ENCODE measurements at places on chromosomes 13 and 19.
A peak's percentile ranks its signal among the peaks of the same experiment; 100 is the strongest.

- no peak for DNase-seq
These were observed 748 bp downstream of the RAB4B start for GRCh38 chr19:40778706-40779284.

GRCh38 chr19:39155114-39155700, 29.6 kb downstream of the PAK4 start:
- no peak for DNase-seq

DNA sequence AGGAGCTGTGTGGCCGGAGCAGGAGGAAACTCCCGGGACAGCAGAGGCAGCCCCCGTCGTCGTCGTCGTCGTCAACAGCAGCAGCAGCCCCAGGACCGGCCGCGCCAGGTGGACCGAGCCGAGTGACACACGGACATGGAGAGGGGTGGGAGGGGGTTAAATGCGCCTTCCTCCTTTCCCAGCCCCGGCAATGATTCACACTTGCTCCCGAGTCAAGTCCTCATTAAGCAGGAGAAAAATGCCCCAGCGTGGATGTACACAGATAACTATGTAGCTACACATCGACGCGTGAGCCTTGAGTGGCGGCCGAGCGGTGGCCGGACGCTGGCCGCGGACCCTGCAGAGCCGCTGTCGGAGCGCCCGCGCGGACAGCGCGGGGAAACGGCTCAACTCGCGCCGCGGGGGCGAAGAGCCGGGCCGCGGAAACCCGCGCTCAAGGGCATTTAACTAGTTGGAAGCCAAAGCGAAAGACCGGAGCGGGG, 645 bp downstream of the UBL3 start:
- DNase-seq: no peak

DNA sequence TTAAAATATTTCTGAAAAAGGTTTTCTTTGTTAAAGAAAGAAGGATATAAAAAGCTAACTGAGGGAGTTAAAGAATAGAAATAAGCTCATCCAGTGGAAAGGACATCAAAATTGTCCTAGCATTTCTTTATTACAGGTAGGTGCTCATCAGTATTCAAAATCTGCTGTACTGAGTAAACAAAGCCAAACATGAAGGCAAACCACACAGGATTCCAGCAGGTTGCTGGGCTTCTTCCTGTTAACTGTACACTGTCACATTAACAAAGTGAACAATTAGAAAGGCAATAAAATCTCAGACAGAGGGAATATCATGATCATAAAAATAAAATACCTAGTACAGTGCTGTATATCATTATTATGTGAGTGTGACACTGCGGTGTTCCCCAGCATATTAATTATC, 1541.0 kb downstream of the SLITRK5 start:
- no peak for DNase-seq

GRCh38 chr13:99991828-99992775, 10.5 kb downstream of the ZIC2 start:
- DNase-seq: no peak

DNA sequence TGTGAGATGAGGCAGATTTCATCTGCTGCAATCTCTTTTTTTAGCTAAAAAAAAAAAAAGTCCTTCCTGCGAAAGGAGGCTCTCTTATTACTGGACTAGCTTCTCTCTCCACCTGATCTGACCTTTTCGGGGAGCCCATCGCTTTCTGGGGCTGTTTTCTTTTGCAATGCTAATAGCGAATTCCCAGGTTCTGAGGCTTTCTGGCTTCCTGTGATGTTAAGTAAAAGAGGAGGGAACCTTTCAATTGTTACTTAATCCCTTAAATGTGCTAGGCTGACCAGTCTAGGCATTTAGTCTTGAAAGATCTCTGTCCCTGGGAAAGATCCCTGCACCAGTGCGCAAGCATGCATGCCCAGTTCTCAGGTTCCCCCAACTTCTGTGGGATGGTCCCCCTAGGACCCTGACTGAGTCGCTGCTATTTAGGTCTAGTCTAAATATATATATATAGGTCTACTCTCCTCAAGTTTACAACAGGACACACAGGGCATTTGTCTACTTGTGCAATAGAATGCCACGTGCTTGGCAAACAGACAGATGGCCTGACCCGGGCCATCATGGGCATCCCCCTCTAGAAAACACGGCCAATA, 224.7 kb downstream of the ZNF536 start:
- DNase-seq: no peak

DNA sequence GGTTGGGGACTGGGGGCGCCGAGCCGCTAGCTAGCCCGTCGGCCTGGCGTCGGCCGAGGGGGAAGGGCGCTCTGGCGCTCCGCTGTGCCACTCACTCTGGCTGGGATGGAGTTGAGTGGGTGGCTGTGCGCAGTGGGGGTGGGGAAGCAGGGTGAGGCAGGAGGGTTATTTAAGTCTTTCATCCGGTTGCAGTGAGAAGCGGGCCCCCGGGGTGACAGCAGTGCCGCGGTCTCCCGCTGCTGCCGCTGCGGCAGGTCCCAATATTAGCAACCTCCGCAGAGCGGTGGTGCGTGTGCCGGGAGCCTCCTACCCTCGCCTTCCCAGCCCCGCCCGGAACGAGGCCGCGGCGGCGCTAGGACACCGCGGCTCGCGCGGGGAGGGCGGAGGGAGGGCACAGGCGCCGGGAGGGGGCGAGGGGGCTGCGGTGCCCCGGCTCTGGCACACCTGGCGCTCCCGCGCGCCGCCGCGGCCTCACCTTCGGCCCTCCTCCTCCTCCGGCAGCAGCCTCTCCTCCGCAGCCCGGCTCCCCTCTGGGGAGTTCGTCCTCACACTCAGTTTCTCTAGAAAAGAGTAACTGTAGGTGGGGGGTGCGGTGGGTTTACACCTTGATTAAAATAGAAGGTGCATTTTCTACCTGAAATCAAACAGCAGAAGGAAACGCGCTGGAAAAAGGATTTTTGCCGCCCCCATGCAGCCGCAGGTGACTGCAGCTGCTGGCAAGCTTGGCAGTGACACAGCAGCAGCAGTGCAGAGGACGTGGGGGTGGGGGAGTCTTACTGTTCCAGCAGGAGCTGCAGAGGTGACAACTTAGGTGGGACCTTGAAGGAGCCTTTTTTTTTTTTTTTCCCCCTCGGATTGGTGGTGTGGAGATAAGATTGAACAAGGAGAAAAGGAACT, 4.5 kb downstream of the FGF9 start:
- peak; percentile 70 for DNase-seq

DNA sequence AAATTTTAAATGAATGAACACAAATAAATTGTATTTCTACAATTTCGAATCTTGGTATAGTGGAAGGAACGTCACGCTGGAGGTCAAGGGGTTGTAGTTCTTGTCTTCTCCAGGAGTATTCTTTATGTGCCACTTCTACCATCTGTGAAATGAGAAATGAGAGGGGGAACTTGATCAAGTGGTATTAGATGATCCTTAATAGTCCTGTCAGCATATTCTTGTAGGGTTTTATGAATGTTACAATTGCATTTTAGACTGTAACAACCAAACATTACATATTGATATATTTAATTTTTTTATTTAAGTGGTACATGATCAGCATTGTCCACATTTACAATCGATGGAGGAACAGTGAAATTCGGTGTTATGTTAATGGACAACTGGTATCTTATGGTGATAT, 113.6 kb downstream of the NBEA start:
- DNase-seq: no peak

GRCh38 chr13:109707742-109708617, 78.4 kb downstream of the IRS2 start:
- DNase-seq: no peak

- no peak for DNase-seq
These were observed 9.9 kb downstream of the FRY start for GRCh38 chr13:32041429-32041828.

GRCh38 chr13:39670445-39670844, 15.0 kb downstream of the COG6 start:
- no peak for DNase-seq

DNA sequence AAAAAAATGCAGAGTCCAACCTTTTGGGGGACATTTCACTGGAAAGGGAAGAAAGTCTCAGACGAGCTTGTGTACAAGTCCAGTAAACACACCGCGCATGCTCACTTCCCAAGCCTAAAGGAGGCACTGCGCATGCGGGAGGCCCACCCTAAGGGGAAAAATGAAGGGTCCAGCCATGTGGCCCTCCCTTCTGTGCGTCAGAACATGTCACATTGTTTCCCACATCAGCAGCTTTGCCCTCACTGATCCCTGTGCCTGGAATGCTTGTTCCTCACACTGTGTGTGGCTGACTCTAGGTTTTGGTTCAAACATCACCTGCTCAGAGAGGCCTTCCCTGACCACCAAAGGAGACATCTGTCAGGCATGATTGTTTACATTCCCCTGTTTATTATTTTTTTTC, 4.4 kb downstream of the ELSPBP1 start:
- DNase-seq: no peak

DNA sequence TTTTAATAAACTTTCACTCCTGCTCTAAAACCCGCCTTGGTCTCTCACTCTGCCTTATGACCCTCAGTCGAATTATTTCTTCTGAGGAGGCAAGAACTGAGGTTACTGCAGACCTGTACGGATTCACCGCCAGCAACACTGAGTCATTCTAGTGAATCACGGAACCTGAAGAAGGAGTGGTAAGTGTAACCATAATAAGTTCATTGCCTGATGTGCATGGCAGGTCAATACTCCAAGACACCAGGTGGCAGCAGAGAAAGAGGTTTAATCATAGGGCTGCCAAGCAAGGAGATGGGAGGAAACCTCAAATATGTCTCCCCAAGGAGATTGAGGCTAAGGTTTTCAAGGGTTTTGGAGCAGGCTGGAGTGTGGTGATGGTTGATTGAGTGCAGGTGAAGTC, 204.3 kb upstream of the IPO5 start:
- no peak for DNase-seq

DNA sequence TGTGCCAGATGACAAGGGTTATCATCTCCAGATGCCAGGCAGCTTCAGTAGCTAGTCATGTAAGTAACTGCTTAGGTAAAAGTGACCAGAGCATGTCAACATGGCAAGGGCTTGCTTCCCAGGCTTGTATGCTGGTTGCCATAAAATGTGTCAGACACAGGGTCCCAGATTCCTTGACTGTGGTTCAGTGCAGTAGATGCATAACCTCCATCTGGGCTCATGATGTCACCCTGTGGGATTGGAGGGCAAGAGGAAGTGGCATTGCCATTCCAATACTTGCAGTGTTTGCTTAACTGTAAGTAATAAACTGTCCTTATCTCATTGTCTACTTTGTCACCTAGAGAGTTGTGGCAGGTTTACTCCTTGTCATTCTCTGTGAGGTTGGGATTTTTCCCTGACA, 226.8 kb downstream of the PCDH17 start:
- DNase-seq: no peak

GRCh38 chr19:49114630-49115363, 627 bp downstream of the LIN7B start:
- DNase-seq: peak; percentile 55

DNA sequence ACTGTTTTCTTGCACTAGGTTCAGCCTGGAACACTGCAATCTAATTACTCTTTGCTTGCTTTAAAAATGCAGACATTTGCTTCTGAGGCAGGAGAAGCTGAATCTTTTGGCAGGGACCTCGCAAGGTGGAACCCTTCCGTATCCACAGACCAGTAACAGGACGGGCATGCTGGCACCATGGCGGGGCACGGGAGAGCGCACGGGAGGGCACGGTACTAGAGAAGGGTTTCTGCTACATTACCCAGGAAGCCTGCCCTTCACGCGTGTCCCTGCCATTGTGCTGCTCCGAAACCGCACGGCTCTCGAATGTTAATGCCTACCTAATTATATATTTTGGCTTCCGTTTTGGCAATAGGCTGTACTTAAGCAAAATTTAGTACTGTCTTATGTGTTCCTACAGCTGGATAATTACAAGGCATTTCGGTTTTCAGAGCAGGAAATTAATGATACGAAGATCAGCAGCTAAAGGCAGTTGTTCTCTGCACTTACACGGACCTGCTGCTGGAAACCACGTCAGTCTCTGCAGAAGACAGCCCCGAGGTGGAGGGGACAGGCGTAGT, 430.4 kb downstream of the IRS2 start:
- no peak for DNase-seq

DNA sequence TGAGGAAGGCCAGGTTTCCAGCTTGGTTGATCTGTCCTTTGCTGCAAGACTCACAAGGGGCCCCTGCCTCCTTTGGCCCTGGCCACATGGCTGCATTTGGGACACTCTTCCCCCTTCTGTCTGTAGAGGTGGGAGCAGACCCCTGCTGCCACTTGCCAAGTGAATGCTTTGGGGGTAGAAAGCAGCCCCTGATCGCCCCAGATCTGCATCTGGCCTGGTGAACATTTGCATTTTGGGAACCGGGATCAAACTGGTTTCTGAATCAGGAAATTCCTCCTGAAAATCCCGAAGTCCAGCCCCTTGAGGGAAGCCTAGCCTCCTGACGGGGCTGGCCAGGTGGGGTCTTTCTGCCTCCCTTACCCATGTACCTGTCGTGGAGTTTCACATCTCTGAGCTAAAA, 14.9 kb downstream of the DPF1 start:
- DNase-seq: no peak

DNA sequence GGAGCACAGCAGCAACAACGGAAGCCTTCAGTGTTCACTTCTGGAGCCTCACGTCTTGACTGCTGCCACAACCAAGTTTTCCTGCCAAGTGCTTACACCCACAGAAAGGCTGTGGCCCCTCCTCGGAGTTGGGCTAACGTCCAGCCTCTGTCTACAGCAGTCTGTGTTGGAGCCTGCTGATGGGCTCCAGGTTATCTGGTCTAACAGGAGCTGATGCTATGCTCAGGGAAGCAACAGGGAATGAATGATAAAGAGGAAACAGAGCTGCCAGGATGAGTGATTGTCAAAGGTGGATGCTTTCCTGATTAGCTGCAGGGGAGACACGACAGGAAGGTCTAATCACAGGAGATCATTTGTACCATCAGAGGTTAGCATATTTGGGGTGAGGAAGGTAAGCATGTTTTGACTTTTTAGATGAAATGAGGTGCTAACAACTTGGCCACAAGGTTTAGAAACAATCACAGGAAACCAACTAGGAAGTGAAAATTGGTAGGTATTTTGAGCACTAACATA, 53.8 kb upstream of the RCBTB2 start:
- no peak for DNase-seq

DNA sequence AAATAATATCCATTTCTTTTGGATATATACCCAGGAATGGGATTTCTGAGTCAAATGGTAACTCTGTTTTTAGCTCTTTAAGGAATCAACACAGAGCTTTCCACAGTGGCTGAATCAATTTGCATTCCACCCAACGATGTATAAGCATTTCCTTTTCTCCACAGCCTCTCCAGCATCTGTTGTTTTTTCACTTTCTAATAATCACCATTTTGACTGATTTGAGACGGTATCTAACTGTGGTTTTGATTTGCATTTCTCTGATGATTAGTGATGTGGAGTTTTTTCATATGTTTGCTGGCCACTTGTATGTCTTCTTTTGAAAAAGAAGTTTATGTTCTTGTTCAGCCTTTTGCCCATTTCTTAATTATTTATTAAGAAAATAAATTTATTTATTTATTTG, 352.2 kb upstream of the OBI1 start:
- DNase-seq: no peak

DNA sequence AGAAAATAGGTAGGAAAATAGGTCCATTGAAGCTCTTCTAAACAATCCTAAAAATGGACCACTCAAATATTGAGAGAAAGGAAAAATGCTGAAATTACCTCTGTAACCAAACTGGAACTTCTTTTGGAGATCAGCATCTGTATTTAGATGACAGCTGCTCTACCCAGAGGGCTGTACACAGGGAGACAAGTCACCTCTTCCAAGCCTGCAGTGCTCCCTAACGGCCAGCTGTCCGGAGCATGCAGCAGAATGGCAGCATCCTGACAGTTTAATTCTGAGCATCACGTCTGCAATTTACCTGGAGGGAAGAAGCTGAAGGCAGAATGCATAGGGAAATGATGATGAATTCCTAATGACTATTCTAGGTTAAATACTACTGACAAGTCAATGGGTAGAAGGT, 62.8 kb upstream of the DIAPH3 start:
- no peak for DNase-seq

GRCh38 chr19:41860419-41861115, 512 bp downstream of the RPS19 start:
- no peak for DNase-seq
